Stimulated activated CD4-positive, alpha-beta T cell treated with anti-CD3 and anti-CD28 coated beads, Interleukin-15, amount 100 ng/mL, for 48 hours (primary cell): ENCODE measurements at places on chromosomes 5 and 9.

GRCh38 chr5:111517853-111518501, 5.6 kb upstream of the STARD4 start:
- no peak for DNase-seq

- DNase-seq: no peak
Measured at GRCh38 chr9:125142560-125143376, 560 bp downstream of the SCAI start.

GRCh38 chr9:16348531-16348930, 521.9 kb downstream of the BNC2 start:
- DNase-seq: no peak

DNA sequence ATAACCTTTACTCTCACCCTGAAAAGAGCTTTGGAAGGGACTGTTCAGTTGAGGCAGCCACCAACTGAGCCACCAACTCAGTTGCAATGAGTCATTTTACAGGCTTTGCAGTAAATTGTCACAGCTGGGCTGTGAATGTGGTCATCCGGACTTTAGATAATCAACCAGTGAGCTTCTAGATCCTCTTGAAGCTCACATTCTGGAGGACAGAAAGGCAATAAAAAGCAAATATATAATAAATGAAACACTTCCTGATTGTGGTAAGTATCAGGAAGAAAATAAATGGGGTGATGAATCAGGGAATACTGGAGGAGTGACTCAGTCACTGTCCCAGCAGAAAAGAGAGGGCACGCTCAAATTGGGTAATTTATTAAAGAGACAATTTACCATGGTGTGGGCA, 13.2 kb upstream of the C5orf58 start:
- DNase-seq: no peak

GRCh38 chr5:177307544-177308363, 3.9 kb downstream of the MXD3 start:
- DNase-seq: no peak

DNA sequence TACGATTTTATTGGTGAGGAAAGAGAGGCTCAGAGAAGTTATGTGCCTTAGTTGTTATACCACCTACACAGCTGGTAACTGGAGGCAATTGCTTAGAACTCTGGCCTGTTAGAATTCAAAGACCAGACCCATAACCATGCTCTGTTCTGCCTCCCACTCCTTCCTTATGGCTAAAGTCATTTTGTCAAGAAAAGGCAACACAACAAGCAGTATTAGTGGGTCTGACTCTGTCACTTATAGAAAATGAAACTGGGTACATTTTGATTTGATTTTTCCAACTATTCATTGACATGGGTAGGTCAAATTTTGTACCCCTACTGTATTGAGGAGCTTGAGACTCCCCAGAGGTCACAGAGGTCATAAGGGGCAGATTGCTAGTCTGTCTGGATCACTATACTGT, 44.5 kb upstream of the NR3C1 start:
- DNase-seq: no peak

GRCh38 chr5:54895816-54896341, 89.5 kb downstream of the ESM1 start:
- DNase-seq: no peak

DNA sequence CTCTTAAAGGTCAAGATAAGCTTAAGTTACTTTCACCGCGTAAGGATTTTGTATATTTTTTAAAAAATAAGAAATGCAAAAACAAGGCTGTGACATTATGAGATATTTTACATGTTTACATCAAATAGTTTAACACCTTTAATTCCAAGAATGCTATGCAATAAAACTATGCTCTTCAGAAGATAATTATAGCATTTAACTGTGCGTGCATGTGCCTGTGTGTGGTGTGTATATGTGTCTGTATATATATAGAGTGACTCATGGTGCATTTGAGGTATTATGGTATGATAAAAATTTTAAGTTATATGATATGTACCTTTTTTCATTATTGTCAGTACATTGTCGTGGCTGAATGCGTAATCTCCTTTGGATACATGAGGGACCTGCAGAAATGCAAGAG, 539.3 kb downstream of the PDE4D start:
- no peak for DNase-seq

DNA sequence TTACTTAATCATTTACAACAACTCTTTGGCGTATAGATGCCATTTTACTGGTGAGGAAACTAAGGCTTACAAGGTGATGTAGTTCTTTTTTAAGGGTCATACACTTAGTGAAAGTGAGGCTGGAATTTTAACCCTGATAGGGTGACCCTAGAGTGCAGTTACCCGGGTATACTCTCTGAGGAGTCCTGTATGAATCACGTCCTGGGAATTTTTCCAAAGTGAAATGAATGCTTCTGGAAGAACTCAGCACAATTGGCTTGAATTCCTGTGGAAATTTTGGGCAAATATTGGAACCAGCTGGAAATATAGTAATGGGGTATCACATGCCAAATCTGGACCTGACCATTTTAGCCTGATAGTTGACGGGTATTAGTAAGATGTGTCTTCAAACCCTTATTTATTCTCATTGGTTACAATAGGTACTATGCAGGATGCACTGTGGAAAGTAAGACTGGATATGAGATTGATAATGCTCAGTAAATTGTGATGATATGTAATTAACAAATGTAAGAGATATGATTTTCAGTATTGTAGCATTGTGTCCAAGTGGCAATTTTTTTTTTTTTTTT, 14.8 kb downstream of the SUB1 start:
- DNase-seq: no peak

DNA sequence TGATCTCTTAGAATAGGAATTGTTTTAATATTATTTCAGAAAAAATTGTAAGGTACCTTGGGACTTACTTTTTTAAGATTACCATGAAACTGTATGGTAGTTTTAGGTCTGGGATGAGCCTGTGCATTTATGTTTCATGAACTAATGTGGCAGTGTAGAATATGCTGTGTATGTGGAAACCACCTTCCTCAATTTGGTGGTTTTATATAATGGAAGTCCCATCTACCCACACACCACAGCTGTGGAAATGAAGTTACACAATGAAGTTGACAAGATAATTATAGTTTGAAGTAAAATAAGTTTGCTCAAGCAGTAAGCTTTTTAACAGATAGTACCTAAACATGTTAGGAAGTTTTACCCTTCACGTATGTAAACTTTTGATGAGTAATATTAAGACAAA, 24.4 kb downstream of the WDR36 start:
- DNase-seq: no peak

GRCh38 chr5:170537451-170538095, 33.8 kb downstream of the KCNIP1 start:
- no peak for DNase-seq

DNA sequence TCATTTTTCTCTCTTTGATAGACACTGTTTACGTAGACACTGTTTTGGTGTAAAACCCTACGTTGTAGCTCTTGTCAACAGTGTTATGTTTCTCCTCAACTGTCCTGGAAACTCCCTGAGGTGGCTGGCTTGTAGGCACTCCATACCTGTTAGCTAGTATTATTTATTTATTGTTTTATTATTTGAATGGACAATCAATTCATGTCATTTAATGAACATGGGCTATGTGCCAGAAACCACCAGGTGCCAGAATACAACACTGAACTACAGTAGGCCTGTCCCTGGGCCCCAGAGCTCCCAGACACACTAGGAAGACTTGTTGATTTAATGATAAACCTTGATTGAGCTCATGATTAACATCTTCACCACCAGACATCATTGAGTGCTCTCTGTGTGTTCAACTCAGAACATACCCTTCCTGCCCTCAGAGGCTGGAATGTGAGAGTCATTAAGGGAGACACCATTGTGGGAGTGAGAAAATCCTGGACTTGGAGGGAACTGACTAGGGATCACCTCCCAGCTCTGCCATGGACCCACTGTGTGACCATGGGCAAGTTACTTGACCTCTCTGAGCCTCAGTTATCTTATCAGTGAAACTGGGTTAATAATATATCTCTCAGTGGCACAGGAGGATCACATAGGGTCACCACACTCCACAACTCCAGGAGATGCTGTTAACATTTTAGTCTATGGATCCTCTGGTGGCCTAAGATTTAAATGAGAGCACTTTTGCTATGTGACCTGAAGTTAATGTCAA, 19.2 kb downstream of the IRF1 start:
- DNase-seq: no peak

- no peak for DNase-seq
Measured at GRCh38 chr9:125089331-125089730, 54.0 kb downstream of the SCAI start.

DNA sequence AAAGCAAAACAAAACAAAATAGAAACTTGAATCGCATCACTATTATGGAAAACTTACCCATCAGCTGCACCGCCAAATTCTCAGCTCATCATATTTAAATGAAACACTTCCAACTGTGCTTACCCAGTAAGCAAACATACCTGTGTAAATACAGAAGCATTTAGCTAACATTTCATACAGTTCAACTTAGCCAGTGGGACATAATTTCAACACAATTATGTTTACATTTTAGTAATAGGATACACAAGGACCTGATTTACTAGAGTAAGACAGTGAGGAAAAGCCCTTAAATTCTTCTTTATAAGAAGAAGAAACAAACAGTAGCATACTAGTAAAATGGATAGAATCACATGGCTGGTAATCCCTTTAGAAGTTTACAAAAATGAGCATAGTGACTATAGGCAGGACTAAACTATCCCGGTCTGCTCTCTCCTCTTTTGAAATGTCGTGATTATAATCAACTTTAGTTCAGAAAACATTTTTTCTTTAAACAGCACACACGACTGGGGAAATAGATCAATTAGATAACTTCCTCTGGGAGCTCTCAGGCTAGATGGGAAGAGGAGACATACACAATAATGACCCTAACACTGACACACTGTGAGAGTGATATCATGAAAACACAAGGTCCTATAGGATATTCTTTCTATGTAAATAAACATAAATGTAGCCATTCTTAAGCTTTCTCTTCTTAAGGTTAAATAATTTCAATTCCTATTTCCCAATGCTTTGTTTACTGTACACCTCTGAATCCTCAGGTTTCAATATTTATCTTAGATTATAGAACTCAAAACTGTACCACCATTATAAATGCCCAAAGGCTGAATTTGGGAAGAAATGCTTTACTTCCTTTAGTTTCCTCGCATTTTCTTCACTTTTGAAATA, 15.9 kb upstream of the CDC20B start:
- DNase-seq: no peak

DNA sequence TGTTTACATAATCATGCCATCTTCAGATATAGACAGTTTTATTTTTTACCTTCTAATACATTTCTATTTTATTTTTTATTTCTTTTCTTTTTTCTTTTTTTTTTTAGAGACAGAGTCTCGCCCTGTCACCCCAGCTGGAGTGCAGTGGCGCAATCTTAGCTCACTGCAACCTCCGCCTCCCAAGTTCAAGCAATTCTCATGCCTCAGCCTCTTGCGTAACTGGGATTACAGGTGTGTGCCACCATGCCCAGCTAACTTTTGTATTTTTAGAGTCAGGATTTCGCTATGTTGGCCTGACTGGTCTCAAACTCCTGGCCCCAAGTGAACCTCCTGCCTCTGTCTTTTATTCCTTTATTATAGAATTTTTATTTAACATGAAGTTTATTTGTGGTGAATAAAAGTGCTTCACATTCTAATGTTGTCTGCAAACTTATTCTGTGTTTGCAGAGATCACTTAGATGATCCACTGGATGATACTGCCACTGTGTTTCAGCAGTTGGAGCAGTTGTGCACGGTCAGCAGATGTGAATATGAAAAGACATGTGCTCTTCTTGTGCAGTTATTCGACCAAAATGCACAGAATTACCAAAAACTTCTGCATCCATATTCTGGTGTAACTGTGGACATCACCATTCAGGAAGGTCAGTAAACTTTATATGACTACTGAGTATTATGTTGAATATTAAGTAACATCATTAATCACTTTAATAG, 62.2 kb downstream of the RANBP17 start:
- no peak for DNase-seq

GRCh38 chr5:158378931-158379330, 520.0 kb upstream of the CLINT1 start:
- no peak for DNase-seq

- no peak for DNase-seq
Measured at GRCh38 chr9:89434636-89435035, 63.3 kb downstream of the SEMA4D start.

DNA sequence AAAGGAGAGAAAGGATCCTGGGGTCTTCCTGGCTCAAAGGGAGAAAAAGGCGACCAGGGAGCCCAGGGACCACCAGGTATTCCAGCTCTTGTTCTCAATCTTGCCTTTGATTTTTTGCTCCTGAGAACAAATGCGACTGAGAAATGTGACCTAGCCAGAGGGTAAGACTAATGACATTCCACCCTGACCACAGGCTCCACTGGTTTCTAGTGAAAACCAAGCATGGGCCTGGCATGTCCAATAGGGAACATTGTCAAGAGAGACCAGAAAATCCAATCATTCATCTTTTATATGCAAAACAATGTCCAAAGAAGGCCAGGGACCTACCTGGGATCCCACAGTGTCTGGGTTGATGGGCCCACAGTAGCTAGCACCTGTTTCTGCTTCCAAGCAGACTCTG, 50.3 kb upstream of the TGFBR1 start:
- no peak for DNase-seq

DNA sequence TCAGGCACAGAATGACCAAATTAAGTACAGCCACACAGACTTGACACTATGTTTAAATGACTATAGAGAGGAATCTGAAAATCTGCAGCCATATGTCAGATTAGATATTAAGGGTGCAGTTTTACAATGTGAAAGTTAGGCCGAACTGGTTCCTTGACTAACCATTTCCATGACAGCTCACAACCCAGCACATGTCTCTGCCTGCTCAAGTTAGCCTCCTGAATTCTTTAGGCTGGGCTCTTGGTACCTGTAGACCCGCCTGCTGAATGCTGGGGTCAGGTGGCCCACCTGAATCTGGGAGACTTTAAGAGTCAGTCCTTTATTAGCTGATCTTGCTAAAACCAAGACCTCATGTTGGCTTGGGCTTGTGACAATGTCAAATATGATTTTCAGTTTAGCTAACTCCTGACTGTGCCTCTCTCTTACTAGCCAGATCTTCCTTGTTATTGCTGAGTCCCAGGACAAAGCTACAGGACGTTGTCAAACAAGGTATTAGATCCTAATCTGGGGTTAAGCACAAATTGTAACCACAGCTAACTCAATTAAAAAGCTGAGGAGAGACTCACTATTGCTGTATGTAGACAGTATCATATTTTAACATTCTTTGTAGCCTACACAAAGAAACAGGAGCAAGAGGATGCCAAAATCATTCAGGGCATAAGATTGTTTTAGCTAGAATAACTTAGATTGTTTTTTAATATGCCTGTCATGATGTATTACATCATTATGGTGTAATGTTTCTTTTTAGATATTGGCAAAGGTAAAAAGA, 490.9 kb downstream of the SEMA5A start:
- no peak for DNase-seq

GRCh38 chr9:96419691-96419969, 1.5 kb upstream of the ZNF367 start:
- DNase-seq: no peak
